ENCODE measurements at places on chromosomes 3 and 15. TPM values are rescaled to one million over a fixed set of nuclear protein-coding genes. Genes with fewer than 3 reads are reported as not detected.

MCF2L2 gene
- total RNA-seq = 1.7 TPM

DNA sequence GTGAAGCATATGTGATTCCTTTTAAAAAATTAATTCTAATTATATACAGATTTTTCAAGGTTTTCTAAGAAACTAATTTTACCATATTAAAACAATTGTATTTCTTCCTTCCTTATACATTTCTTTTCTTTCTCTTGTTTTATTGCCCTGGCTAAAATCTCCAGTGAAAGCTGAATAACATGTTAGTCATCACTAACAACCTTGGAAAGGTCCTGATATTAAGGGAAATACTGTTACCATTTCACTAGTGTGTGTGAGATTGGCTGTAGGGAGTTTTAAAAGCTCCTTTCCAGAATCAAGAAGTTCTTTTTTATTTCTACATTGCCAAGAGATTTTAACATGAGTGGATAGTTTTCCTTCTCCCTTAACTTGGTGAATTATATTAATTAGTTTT, 229.7 kb upstream of the EIF1B start:
- no peak for DNase-seq

GRCh38 chr3:30527720-30528119, 78.7 kb upstream of the TGFBR2 start:
- no peak for DNase-seq

GRCh38 chr3:141851411-141851810, 25.0 kb upstream of the ATP1B3 start:
- DNase-seq = no peak

- DNase-seq = no peak
Measured at GRCh38 chr3:18937574-18937973, 210.7 kb upstream of the KCNH8 start.

GRCh38 chr3:121155028-121155427, 247.0 kb downstream of the STXBP5L start:
- DNase-seq = no peak

TMCO5A gene
- total RNA-seq = not detected

PARP6 gene
- 69.7 TPM for total RNA-seq

- DNase-seq = peak; percentile 57
Measured at GRCh38 chr15:77107068-77107467, 36.2 kb upstream of the TSPAN3 start.

DNA sequence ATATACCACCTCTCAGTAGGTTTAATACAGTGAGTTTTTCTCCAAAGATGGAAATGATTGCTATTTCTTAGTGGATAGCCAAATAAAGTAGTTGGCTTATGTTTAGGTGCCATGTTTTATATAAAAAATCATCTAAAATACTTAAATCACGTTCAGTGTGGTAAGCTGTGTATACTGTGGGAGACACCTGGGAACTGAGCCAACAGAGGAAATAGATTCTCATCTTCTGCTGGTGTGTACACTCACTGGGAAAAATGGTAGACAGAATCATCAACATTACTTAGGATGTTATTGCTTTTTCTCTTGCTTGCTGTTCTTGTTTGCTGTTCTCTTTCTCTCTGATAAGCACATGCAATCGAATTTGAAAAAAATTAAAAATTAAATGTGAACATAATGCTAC, 112.6 kb upstream of the MB21D2 start:
- DNase-seq = no peak

CLSTN2 gene
- total RNA-seq = 12.0 TPM

DNA sequence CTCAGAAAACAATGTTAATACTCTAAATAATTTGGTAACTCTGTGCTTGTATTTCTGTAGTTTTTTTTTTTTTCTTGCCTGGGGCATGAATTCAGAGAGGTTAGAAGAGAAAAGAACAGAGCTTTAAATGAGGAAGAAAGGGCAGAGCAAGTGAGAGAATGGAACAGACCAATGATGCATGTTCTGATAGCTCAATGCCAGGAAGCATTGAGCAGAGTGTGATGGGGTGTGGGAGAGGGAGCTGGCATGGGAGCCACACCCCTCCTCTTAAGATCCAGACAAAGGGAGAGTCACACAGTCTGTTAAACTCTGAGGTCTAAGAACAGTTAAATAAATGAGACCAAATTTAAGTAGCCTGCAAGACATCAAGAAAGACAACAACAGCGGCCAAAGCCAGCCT, 538.6 kb downstream of the TUSC7 start:
- no peak for DNase-seq

DNA sequence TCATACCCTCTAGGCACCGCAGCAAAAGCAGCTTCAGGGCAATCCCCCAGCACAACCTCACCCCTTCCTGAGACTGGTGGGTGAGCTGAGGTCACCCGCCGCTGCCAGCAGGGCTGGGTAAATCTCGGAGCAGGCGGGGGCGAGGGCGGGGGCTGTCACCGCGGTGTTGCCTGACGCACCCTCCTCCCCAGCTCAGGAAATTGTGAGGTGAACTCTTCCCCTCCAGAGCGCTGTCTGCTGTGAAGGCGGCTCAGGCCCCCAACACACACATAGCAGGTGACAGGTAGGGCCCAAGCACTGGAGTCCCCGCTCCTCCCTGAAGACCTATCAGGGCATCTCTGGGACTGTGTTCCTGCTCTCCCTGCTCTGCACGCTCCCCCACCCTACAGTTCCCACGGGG, 30.2 kb upstream of the FURIN start:
- DNase-seq = no peak

DNA sequence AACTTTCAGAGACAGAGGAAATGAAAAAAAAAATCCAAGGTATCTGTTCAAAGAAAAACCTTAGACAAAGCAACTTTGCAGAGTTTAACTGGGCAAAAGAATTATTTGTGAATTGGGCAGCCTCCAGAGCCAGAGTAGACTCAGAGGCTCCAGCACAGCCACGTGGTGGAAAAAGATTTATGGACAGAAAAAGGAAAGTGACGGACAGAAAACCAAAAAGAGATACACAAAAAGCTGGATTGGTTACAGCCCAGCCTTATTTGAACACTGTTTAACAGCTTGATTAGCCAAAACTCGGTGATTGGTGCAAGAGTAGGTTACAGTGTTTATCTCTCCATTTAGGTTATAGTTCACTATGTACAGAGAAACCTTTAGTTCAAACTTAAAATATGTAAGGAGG, 23.7 kb upstream of the GPD1L start:
- DNase-seq = no peak

GRCh38 chr3:185328324-185329004, 34.5 kb upstream of the MAP3K13 start:
- no peak for DNase-seq

- DNase-seq = no peak
Measured at GRCh38 chr15:38053776-38054175, 119.3 kb downstream of the TMCO5A start.

Data from kidney (tissue), 22 donors.